ENCODE measurements at places on chromosomes 3 and 15. TPM values are rescaled to one million over a fixed set of nuclear protein-coding genes. Genes with fewer than 3 reads are reported as not detected.

The PAK2 gene
- total RNA-seq = 73.7 TPM

The APBA2 gene
- not detected for total RNA-seq

The NLGN1 gene
- total RNA-seq = not detected

The CCDC191 gene
- total RNA-seq = 1.9 TPM
